SK-N-SH (cell line): ENCODE measurements at places on chromosomes 5 and 9.

- DNase-seq = no peak
These were observed 25.4 kb downstream of the RXRA start for GRCh38 chr9:134351606-134352176.

DNA sequence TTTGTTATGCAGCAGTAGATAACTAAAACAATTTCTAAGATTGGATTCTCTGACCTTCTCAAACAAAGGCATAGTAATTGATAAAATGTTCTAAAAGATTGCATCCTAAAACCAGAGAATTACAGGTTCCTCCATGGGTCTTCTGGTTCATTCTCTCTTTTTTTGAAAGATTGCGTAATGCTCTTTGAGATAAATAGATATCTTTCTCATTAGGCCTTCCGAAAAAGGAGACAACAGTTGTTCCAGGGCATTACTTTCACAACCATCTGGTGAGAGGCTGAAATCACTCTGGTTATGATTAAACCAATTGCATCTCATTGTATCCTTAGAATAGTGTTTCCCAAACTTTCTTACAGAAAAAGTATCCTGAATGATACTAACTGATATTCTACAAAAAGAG, 174.7 kb upstream of the NREP start:
- DNase-seq = no peak

- DNase-seq = no peak
These were observed 562.6 kb downstream of the NR2F1-AS1 start for GRCh38 chr5:93018461-93018860.

GRCh38 chr9:108761655-108762347, 94.0 kb downstream of the ACTL7B start:
- peak; percentile 69 for DNase-seq

GRCh38 chr9:106953174-106953573, 90.2 kb downstream of the ZNF462 start:
- no peak for DNase-seq

- no peak for DNase-seq
These were observed 275.7 kb upstream of the MSX2 start for GRCh38 chr5:174448662-174449061.

GRCh38 chr5:88660264-88660946, 222.6 kb downstream of the MEF2C start:
- no peak for DNase-seq

DNA sequence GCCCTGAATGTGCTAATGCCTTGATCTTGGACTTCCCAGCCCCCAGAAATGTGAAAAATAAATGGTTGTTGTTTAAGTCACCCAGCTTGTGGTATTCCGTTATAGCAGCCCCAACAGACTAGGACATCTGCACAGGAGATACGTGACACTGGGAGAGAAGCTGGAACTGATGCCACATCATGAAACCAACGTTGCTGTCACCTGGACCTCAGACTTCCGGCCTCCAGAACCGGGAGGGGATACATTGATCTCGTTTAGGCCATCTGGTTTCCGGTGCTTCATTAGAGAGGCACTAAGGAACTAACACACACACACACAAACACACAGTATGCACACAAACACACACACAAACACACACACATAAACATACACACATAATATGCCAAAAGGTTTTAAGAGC, 75.0 kb upstream of the ICE1 start:
- no peak for DNase-seq

DNA sequence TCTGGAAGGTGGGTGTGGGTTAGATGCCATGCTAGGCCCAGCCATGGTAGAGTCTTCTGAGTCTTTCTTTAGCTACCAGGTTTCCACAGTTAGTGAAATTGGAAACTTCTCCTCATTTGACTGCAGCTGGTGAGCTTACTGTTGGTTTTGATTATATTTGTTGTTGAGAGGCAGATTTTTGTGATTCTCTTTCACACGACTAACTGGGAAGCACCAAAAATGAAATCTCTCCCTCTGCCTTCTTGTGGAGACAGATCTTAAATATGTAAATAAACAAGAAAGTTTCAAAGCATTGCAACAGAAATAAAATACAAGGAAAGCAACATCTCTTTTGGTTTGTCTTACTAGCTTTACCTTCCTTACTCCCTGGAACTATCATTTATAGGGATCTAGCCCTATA, 122.2 kb downstream of the CEMIP2 start:
- DNase-seq = no peak

DNA sequence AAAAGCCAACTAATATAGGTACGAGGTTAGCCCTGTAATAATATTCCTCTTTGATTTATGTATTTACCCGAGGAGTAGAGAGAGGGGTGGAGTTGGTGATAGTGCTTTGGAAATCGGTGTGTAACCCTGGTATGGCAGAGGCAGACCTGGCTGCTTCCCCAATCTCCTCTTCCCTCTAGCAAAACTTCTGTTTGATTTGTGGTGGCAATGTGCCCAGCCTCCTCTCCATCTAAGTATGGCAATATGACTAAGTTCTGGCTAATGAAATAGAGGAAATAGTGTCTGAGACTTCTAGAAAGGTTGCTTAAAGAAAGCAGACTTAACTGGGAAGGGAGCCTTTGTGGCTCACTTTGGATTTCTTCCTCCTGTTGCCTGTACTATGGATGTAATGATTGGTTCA, 491.1 kb downstream of the ENC1 start:
- DNase-seq = no peak

DNA sequence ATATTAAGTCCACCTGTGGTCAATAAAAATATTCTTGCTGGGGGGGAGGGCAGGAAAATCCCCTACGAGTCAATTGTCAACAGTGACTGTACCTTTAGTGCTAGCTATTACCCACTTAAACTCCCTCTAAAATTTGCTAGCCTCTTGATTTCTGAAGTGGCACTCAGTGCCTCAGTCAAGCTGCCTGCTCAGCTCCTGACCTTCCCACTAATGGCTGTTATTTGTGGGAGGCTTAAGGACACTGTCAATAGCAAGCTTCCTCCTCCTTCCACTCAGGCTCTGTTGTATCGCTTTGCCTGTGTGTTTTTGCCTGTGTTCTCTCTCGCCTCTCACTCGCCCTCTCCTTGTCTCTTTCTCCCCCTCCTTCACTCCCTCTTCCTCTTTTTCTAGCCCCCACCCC, 140.8 kb downstream of the BNC2 start:
- DNase-seq = no peak

- DNase-seq = peak; percentile 44
These were observed 603.0 kb downstream of the CCDC171 start for GRCh38 chr9:16155878-16156277.

DNA sequence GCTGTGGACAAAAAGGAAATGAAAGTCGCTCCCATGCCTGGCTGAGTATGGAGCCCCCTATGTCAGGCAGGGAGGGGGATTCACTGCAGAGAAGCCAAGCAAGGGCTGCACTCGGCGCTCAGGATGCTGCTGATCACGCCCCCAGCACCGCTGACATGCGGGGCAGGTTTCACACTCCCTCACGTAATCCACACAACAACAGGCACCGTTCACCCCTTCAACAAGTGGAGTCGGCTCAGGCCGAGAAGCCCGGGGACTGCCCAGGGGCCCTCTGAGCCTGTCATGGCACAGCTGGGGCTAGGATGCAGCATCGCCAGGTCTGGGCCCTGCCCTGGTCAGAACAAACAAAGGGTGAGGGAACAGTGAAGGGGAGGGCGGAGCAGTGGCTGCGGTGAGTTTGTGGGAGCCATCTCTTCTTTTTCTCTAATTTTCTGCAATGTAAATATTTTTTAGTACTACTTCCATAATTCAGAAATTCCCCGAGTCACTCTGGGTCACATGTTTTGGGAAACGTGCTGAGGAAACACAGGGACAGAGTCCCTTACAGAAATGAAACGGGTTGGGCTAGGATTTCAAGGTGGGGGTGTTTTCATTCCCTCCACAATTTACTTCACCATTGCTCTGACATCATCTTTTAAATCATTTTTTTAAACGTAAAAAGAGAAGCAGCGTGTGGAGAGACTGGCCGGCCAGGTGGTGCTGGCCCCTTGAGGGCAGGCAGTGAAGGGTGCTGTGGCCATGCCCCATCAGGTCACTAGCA, 49.8 kb downstream of the PRRT1B start:
- DNase-seq = no peak

DNA sequence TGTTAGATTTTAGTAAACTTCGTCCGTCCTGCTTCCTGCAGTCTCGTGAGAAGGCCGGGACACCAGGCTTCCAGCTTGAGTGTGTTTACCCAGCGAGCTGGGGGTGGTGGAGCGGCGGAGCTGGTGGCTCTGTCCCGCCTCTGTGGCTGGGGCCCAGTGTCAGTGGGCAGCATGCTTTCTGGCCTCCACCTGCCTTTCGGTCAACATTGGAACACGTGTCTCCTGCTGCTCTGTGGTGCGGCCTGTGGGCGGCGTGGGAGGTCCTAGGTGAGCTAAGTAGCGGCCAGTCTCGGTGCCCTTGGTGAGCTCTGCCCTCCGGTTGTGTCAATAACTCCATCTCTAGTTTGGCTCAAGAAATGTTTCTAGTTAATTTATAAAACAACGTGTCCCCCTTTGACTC, 125.9 kb downstream of the GADD45G start:
- DNase-seq = no peak

- no peak for DNase-seq
These were observed 12.1 kb downstream of the TMEM245 start for GRCh38 chr9:109107402-109108240.

DNA sequence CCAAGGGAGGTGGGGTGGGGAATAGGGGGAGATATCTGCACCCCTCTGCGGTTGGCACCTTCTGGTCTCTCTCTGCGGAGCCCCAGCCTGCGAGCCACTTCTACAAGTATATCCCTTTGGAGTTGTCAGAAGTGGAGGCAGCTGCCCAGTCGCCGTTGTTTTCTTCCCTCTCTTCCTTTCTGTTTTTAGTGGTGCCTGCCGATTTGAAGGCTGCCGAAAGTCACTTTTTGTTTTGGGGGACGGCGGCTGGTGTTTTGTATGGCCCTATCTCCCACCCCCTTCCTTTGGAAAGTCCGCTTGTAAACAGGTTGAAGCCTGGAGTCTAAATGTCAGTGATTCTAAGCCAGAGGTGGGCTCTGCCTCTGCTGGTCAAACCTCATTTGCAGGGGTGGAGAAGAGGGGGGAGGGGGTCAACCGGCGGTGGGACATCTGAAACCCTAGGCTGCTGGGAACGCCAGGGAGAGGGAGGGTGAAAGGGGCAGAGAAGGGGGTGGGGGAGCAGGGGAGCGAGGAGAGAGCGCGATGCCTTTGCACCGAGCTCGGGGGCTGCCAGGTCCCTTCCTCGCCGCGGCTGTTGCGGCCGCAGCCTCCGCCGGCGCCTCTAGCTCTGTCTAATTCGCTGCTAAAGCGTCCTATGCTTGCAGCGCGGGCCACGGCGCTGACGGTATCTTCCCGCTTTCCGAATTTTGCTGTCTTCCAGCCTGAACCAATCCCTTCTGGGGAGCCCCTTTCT, at the start of gene FGF10:
TSS of gene FGF10 (minus strand) at position 331 of the 733 bp plus-strand sequence. CDS start 738 bp downstream, outside the sequence.
- peak; percentile 19 for DNase-seq
